ENCODE measurements at places on chromosomes 16 and 17.

GRCh38 chr16:30030841-30031413 is at the start of gene TLCD3B:
Gene TLCD3B, minus strand, starts transcription at chr16:30031271. Its CDS starts 744 bp downstream, at chr16:30030527.
- DNase-seq = no peak

DNA sequence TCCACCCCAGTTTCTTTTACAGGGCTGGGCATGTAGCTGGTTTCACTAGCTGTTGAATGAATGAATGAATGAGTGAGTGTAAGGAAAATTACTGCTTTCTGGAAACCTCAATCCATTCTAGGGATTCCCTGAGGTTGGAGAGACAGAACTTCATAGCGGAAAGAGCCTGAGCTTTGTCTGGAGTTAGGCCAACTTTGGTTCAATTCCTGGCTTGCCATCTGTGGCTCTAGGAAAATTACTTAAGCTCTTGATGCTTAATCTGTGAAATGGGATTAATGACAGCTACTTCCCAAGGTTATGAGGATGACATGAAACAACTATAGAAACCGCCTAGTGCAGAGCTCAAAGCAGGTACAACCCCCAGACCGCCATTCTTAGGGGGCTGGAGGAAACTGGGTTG is 76.3 kb upstream of the AXIN2 start:
- DNase-seq = no peak

GRCh38 chr17:38873640-38874380 is 4.0 kb downstream of the LASP1 start:
- DNase-seq = no peak

DNA sequence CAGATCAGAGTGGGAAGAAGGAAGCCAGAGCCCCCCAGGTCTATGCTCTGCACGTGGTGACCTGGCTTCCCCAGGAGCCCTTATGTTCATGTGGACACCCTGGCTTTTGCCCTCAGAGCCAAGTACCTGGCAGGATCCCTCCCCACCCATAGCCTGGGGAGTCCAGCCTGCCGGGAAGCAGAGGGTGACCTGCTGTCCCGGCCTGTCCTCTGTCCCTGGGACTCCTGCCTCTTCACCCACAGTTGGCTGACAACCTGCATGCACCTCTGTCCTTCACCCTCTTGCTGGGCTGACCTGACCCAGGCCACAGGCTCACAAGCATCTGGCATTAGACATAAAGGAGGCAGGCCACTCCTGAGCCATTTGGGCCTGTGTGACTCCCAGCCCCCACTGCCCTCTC is 60.2 kb downstream of the SMPD3 start:
- DNase-seq = no peak

DNA sequence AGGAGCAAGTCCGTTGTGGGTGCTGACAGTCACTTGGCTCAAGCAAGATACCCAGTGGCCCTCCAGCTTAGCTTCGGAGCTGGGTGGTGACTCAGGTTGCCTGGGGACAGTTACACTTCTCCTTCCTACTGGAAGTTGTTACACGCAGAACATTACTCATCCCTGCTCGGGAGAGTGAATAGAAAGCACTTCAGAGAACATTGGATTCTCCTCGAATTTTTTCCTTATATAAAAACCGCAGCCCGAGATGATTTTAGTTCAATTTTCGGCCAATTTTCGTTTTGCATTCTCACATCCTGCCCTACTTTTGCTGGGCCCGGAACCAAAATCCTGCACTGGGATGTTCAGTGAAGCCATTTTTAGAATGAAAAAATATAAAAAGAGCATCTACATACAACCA is 99.7 kb downstream of the ELAC2 start:
- no peak for DNase-seq

DNA sequence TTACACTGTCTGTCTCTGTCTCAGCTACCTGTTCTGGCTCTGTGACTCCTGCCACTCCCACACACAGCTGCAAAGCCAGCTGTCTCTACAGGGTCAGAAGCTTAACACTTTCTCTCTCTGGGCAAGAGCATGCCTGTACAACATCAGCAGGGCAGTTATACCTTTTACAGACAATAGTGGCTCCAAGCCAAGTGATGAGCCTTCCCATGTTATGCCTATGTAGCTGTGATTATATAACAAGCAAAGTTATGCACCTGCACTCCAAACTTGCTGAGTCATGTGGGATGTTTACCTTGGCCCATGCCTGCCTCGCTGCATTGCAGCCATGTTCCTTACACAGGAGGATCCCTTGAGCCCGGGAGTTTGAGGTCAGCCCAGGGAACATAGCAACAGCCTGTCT is 31.8 kb upstream of the APPBP2 start:
- DNase-seq = no peak

DNA sequence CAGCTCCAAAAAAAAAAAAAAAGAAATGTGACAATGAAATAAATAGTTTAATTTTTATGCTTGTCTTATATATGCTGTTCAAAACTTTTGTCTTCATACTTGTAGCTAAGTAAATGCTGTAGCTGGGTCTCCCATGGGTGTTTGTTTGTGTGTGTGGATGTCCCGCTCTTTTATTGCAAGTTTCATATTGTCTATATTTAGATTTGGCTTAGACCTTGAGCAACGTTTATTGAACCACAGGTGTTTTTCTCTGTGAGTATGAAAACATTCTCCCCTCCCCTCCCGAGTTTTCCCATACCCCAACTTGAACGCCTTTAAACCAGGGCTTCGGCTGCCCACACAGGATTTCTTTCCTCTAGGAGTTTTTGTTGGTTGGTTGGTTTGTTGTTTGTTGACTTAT is 45.2 kb downstream of the MFSD11 start:
- no peak for DNase-seq

- DNase-seq = peak; percentile 31
These were observed 6.3 kb upstream of the XAF1 start for GRCh38 chr17:6749519-6749918.

- DNase-seq = no peak
These were observed 4.1 kb downstream of the CCL2 start for GRCh38 chr17:34259146-34259545.

GRCh38 chr17:39404542-39405378 is 3.3 kb upstream of the FBXL20 start:
- peak; percentile 54 for DNase-seq

DNA sequence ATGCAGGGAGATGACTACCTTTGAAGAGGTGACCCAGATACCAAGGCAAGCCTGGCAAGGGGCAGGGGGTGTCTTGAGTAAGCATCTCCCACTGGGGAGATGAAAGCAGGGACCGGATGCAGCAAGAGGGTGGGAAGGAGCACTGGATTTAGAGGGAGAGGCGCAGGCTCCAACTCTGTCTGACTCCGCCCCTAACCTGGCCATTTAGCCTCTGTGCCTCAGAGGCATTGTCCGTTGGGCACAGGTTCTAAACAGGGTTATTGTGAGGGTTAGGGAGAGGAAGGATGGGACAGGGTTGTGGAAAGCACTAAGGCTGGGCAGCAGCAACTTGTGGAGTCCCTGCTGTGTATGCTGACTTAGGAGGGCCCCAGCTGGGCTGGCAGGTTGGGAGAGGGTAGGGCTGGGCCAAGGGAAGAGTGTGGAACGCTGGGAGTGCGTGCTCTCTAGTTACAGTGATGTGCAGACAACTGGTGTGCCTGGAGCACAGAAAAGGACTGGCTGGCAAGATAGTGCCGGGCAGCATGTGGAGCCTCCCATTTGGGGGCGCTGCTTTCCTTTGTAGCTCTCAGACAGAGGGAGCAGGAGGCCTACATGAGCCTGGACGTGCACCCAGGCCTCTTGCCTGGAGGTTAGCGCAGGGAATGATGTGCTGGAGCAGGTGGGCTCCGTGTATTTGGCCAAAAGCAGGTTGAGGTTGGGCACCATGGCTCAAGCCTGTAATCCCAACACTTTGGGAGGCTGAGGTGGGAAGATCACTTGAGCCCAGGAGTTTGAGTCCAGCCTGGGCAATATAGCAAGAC is 26.2 kb downstream of the TBX2 start:
- DNase-seq = no peak

GRCh38 chr16:2337431-2338296 is 2.9 kb downstream of the ABCA3 start:
- no peak for DNase-seq

GRCh38 chr17:78411241-78411857 is 32.9 kb downstream of the PGS1 start:
- DNase-seq = no peak

- no peak for DNase-seq
These were observed 33.2 kb upstream of the USP7 start for GRCh38 chr16:8996891-8997290.

GRCh38 chr16:58042886-58043515 is 17.4 kb downstream of the MMP15 start:
- no peak for DNase-seq

DNA sequence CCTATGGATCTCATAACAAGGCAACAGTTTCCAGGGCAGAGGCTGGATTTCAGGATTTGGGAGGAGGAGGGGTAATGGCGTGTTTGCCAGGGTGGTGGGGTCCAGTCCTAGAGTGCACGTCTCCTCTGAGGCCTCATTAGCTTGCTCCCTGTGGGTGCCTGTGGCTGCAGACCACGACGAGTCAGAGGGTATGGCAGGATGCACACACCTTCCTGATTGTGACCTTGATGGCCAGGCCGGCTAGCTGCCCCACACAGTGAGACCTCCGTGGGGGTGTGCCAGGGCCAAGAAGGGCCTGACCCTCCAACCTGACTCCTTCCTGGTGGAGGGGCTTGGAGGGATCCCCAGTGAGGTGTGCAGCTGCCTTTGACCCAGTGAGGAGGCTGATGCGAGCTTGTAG is 4.0 kb upstream of the SMTNL2 start:
- no peak for DNase-seq

- DNase-seq = no peak
These were observed 156.9 kb upstream of the CIBAR2 start for GRCh38 chr16:85269165-85269564.

DNA sequence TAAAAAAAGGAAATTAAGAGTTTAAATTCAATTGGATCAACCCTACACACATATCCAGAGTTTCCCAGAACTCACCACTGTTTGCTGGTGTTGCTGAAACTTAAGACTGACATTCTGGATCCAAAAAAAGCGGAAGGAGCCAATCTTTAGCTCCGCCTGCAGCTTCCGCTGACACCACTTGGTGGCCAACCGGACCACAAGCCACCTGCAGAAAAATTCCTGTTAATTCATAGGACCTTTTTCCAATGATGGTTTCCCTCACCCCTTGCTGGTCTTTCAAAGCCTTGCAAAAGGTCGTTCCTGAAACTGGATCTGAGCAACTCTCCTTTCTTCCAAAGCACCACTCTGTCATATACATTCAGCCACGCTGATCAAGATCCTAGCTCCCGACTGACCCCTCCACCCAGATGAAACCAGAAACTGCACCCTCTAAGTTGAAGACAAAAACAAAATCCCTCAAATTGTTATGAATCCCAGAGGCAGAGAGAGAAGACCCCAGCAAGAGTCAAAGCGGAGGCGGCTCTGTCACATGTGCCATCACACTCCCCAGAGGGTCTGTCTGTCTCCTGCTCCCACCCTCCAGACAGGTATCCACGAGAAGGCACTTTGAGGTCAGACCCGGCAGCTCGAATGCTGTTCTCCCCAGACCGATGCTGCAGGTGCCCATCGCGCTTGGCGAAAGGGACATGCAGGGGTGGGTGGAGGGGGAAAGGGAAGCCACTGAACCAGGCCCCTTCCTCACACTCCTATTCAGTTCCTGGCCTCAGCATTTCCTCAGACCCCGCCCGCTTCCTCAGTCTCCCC is 773 bp downstream of the BLTP2 start:
- peak; percentile 20 for DNase-seq

- DNase-seq = no peak
These were observed 143.2 kb downstream of the PHKB start for GRCh38 chr16:47604306-47604705.

DNA sequence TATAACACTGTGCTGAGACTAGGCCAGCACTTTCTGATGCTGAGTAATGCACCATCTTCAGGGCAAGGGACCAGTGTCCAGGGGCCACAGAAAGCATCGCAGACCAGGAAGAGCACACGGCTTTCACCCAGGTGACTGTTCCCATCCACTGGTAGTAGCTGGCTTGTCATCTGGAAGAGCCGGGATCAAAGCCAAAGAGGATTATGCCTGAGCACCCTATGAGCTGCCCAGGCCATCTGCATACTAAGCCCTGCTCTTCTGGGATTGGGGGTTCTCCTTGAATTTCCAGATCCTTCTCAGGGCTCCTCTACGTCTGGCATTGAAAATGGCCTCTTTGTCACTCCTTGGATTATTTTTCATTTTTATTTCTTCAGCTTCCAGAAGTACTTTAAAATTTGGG is 140.7 kb downstream of the IRX3 start:
- no peak for DNase-seq

DNA sequence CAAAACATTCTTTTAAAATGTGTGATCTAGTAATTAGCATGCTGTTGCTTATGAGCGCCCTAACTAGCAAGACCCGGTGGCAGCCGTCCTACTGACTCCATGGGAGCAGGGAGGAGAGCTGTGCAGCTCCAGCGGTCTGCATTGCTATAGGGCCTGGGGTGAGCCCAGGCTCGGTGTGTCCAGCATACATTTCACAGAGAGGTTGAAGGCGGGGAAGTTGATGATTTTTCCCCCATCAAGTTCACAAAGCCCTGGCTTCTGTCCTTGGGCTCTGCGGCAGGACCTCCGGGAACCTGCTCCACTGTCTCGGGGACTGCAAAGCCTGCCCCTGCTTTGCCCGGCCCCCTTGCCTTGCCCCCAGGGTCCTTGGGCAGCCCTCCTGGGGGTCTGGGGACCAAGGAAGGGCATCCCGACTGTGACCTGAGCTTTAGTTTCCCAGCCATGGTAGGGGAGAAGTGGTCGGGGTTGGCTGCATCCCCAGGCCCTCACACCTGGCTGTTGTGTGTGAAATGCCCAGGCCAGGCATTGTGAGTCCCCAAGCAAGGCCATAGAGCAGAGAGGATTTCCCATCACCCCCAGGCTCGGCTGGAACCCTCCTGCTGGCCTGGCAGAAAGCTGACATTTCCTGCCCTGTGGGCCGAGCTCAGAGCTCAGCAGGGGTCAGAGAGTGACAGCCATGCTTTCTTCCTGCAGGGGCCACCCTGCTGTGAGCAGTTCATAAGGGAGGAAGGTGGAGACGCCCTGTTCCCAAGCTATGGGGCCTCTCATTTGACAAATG is 24.8 kb downstream of the KCNJ12 start:
- no peak for DNase-seq

GRCh38 chr17:19453296-19453695 is 42.3 kb downstream of the RNF112 start:
- no peak for DNase-seq

DNA sequence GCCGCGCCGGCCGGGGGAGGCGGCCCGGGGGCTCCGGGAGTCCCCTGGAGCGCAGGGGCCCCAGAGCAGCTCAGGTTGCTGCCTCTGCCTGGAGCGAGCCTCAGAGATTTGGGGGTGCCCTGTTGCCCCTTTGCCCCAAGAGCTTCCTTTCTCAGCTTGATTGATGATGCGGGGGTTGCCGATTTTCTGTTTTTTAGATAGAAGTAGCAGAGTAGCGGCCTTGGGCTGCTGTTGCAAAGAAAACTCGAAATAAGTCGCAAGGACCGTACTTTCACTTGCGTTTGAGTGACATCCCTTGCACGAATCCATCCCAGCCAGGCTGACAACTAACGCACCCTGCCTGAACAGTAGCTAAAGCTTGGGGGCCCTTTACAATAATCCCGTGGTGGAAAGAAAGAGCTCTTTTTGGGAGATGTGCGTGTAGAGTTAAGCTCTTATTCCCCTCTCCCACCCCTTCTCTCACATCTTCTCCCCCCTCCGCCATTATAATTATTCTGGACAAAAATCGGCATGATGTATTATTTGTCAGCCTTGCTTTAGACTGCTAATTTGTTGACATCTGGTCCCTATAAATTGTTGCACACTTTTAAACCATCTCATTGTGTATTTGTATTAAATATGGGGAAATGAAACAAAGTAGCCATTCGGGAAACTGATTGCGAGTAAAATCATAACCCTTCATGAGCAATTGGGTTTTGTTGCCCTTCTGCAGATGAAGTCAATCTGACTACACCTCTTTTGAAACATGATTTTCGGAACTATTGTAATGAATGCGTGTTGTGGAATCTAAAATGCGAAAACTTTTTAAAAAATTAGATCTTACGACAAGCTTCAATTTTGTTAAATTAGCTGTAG is 873 bp downstream of the USP10 start:
- peak; percentile 41 for DNase-seq
